ENCODE measurements at places on chromosomes 2 and 18.

DNA sequence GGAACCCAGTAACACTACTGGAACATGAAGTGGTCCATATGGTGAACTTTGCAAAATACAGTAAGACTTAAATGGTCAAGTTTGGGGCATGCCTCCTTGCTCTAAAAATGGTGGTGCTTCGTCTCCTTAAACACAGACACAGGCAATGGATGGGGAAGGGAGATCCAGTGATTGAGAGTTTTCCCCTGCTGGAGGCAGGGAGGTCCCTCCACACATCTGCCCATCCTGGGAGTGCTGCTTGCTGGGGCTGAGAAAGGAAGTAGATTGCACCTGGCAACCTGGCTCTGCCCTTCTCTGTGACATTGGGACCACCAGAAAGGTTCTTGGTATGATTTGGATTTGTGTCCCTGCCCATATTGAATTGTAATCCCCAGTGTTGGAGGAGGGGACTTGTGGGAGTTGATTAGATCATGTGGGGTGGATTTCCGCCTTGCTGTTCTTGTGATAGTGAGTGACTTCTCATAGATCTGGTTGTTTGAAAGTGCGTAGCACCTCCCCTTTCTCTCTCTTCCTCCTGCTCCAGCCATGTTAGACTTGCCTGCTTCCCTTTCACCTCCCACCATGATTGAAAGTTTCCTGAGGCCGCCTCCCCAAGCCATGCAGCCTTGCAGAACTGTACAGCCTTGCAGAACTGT lies 35.4 kb upstream of the SKOR2 start:
- DNase-seq, result no peak

GRCh38 chr2:240888130-240888889 lies 7.6 kb downstream of the MAB21L4 start:
- DNase-seq, result no peak

DNA sequence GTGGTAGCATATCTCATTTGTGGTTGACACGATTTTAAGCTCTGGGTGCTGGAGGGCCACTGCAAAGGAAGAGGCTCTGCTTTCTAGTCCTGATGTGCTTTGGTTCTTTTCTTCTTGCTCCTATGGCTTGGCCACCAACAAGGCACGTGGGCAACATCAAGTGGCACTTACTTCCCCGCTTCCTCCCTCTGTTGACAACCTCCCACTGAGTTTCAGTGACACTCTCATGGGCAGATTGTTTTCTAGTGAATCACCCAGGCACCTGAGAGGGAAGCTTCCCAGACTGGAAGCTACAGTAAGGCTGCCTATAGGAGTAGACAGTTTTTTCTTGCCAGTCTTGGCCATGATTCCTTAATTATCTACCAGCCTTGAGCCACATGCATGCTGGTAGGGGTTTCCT lies 89.0 kb downstream of the NBAS start:
- peak; percentile 78 for DNase-seq

- DNase-seq, result no peak
These were observed 53.4 kb downstream of the SLC4A10 start for GRCh38 chr2:161677634-161678033.

DNA sequence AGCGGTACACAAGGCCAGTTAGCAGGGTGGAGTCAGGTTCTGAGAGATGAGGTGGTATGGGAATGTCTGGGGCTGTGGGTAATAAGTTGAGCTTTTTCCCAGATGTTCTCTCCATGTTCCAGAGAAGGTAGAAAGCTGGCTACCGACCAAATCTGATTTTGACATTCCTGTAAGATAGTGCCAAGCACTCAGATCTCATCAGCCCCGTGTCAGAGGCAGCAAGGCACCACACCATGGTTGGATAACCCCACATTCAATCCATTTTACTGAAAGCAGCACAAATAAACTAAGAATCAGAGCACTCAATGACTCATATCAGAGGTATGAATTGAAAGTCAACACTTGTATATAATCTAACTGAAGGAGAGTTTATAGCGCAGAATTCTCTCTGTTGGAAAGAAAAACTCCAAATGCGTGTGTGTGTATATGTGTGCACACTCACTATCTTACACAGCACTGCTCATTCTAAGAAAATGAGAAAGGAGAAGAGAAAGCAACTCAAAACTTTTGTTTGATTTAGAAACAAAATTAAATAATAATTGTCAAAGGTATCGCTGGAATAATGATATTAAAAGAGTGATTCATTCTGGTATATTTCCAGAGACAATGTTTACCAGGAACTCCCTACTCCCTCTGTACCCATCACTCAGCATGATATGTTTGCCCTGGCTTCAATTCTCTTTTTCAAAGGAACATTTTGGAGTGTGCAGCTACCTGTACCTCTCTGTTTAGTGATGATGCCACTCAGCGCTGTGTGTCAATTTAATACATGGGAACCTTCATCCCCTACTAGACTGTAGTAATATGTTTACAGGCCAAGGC lies 375.1 kb upstream of the ID2 start:
- peak; percentile 66 for DNase-seq

All from DMS53 (cell line).